ENCODE measurements at places on chromosomes 5 and 9. TPM values are rescaled to one million over a fixed set of nuclear protein-coding genes. Genes with fewer than 3 reads are reported as not detected.

DNA sequence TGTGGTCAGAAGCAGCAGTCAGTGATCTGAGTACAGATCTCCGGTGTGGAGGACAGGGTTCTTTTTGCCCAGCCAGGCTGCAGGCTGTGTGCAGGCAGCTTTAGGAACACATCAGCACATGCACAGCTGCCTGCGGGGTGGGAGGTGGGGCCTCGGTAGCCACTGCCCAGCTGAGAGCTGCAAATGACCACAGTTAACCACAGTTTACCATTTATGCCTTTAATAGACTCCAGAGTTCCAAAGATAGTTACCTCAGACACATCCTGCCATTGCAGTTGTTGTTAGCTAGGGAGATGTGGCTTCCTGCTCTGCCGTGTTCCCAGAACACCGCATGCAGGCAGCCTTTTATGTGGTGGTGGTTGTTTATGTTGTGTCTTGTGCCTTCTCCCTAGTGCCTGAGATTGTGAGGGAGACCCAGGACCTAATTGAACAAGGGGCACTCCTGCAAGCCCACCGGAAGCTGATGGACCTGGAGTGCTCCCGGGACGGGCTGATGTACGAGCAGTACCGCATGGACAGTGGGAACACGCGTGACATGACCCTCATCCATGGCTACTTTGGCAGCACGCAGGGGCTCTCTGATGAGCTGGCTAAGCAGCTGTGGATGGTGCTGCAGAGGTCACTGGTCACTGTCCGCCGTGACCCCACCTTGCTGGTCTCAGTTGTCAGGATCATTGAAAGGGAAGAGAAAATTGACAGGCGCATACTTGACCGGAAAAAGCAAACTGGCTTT, 10.2 kb downstream of the EXOC3 start:
- DNase-seq, result no peak

GRCh38 chr5:108345541-108346171, 36.2 kb downstream of the FBXL17 start:
- DNase-seq, result peak; percentile 15

- no peak for DNase-seq
Measured at GRCh38 chr5:141512390-141512910, 23.6 kb downstream of the PCDHGC5 start.

- DNase-seq, result no peak
Measured at GRCh38 chr9:34796924-34797323, 87.0 kb upstream of the CCL21 start.

- no peak for DNase-seq
Measured at GRCh38 chr9:84000186-84000585, 19.6 kb downstream of the RMI1 start.

- DNase-seq, result no peak
Measured at GRCh38 chr9:89379508-89380115, 61.3 kb downstream of the SECISBP2 start.

- DNase-seq, result no peak
Measured at GRCh38 chr5:141826674-141827073, 51.5 kb downstream of the PCDH1 start.

DNA sequence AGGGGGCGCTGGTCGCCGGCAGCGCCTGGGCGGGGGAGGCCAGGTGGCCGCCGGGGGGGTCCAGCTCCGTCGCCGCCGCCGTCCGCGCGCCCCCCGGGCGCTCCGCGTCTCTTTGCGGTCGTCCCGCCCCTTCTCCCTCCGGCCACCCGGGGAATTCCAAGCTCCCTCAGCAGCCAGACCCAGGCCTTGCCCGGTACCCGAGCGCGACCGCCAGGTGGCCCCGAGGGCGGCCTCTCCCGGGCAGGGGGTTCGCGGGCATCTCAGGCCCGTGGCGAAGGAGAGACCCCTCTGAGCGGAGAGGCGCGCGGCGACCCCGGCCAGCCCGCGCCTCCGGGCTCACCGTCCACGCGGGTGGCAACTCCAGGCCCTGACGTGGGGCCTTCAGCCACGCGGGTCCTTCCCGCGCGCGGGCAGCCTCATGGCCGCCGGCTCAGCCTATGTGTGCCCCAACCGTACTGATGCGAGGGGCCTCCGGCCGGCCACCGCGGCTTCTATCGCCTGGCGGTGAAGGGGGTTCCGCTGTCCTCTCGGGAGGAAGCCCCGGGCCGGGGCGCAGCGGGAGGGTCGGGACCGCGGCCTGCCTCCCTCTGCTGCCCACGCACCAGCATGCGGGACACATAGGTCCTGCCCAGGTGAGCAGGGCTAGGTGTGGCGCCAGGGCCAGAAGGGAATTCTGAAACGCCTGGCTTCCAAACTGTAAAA, 529 bp upstream of the NRARP start:
- DNase-seq, result no peak

DNA sequence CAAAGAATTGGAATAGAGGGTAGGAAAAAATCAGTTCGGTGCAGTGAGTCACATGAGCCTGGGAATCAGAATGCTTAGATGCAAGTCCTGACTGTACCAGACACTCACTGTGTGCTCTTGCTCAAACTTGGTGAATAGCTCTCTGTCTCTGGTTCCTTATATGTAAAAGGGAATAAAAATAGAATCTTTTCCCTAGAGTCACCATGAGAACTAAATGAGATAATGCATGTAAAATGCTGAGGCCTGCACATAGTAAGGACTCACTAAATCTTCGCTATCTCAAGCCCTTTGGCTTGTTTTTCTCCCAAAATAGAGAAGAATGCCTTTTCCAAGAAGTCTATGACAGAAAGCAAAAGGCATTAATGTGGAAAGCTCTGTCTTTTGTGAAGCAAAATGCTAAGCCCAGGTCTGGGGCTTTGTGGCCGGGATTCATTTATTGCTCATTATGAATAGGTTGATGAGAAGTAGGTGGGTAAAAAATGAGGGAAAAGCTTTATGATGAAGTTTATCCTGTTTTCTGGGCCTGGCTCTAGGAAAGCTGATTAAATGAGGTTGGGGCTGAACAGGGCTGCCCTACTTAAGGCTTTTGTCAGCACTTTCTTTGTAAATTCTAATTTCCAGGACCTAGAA, 483.3 kb downstream of the DMAC1 start:
- DNase-seq, result no peak

DNA sequence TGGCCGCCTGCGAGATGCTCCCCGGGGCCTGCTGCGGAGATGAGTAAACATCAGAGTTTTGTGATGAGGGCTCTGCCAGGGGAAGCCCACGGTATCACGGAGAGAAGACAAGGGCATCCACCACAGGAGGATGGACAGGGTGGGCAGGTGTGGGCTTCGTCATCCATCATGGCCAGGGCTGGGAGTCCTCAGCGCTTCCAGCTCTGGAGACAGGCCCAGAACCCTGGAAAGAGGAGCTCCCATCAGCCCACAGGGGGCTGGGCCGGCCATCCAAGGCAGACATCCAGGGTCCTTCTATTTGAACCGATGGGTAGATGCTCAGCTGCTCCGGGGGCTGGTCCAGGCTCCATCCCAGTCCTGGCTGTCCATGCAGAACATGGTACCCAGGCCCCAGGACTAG, 22.1 kb upstream of the FCN1 start:
- no peak for DNase-seq

DNA sequence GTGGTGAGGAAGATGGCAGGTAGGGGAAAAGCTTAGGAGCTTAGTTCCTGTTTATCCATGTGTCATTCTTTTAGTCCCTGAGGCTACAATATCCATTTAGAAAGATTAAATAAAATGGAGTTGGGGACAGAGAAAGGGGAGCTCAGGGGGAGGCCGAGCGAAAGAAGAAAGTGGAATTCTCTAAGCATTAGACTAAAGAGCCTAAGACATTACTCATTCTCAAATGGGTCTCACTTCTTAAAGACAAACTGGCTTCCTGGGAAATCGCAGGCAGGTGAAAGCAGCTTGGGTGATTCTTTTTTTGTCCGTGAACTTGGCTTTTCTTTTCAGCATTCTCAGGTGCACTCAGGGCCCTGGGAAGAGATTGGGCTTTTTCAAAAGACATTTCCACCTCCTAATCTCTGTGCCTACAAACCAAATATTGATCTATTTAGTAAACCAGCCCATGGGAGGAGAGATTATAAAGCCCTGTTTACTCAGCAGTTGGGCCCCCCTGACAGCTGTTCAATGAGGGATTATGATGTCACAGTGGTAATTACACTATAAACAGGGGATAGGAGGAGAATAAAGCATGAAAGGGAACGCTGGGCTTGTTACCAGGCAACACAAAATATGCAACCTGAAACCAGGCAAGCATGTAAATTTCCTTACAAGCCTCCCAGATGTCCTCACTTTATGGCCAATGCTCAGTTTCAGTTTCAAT, 584.0 kb downstream of the ACTL7B start:
- no peak for DNase-seq

GRCh38 chr5:111063709-111064322, 7.7 kb upstream of the TSLP start:
- DNase-seq, result no peak

GRCh38 chr9:114006155-114006550, 71.9 kb downstream of the AMBP start:
- no peak for DNase-seq

DNA sequence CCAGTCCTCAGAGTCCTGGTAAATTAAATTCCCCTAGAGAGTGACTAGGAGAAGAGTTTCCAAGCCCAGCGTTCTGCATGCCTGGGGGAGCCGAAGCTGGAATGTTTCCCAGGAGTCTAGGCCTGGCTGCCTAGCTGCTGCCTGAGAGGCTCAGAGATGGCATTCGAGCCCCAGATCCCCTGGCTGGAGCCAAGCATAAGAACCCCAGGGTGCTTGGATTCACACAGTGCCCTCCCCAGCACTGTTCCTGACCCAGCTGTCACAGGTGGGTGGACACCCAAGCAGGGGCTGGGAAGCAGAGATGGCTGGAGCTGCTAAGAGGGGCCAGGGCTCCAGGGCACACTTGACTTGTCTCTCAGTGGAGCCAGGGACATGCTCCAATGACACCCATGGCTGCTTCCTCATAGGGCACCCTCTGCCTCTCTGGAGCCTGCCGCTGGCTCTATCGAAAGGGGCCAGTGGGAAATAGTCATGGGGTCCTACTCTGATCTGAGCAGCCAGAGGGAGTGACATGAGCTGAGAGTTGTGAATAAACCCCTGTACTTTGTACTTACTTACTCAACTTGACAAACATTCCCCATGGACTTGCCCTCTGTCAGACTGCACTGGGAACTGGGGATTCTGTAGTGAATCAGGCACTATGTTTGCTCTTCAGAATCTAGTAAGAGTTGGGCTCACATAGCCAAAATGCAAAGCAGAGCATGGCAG, 62.6 kb upstream of the XPA start:
- DNase-seq, result no peak

DNA sequence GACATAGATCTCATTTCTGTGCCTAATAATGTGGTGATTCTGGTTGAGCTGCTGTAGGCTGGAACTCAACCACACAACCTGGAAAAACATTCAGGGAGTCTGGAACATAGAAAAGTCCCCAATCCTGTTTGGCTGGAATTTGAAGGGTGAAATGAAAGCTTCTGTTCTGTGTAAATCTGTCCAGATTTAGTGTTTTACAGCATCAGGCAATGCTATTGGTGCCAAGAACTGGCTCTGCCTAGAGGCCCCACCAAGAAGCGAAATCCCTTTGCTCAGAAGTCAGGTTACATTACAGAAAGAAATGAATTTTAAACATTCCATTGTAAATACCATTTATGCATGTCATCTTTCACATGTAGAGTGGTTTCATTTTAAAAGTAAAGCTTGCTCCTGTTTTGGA, 56.3 kb downstream of the TMEM174 start:
- DNase-seq, result no peak

- no peak for DNase-seq
Measured at GRCh38 chr9:77236693-77237092, 59.4 kb downstream of the VPS13A start.

- no peak for DNase-seq
Measured at GRCh38 chr5:120361941-120362340, 102.2 kb upstream of the PRR16 start.

GRCh38 chr5:9099689-9100088, 446.2 kb downstream of the SEMA5A start:
- DNase-seq, result no peak

DNA sequence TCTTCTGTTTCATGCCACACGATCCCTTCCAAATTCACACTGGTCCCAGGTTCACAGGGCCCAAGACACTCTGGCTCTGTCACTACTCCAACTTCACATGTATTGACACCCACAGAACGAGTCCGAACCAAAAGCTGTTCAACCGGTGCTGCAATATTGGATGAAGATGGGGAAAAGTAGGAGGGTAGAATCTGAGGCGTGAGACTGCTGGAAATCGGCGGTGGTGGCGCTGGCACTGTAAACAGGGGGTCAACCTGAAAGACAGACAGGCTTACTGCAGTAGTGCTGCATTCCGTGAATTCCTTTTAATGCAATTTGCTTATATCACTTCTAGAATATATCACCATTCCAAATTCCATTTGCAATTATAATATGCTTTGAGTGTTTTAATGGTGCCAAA, 45.4 kb downstream of the ZNF608 start:
- DNase-seq, result no peak

- peak; percentile 41 for DNase-seq
Measured at GRCh38 chr5:671459-672328, 21.5 kb downstream of the TPPP start.

GRCh38 chr9:82513242-82513751, 524.7 kb downstream of the SPATA31D1 start:
- DNase-seq, result no peak

DNA sequence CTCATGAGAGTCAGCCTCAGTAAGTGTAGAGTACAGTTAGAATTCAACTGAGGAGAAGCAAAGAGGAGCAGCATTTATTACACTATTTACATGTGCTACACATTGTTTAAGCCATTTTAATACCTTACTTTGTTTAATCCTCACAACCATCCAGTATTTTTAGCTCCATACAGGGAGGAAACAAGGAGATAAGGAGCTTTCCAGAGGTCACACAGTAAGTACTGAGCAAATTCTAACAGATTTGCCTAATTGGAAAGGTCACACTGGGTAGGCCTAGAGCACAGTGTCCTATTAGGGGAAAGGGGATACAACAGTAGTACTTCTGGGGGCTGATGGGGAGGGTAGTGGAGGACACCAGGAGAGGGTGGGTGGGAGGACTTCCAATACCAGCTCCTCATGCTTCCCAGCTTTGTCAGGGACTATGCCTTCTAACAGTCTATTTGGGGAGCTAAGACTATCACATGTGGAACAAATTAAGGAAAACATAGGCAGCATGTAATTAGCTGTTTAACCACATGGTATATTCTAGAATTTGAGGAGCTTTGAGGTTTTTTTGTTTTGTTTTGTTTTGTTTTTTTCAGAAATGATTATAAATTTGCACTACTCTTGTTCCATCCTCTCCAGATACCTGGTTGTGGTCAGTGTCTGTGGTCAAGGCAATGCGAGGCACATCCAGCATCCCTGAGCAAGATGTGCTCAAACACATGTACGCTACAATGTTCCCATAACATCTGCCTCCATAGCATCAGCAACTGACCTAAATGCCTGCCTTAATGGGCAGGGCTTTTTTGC, 96.0 kb upstream of the SLC12A2 start:
- no peak for DNase-seq

Gene HRH2
- 4.2 TPM for total RNA-seq

Gene FLT4
- 1.0 TPM for total RNA-seq

Gene MEIKIN
- total RNA-seq, result 0.14 TPM

Gene LCN10
- total RNA-seq, result 1.2 TPM

Gene PCDHGA3
- 0.19 TPM for total RNA-seq

Gene RAB3C
- total RNA-seq, result 0.19 TPM

Gene ESM1
- 0.38 TPM for total RNA-seq

Gene CKMT2
- total RNA-seq, result 0.33 TPM

Gene SIGMAR1
- 21.0 TPM for total RNA-seq
